Choroid plexus epithelial cell (primary cell): ENCODE measurements at places on chromosomes 3 and 15.

DNA sequence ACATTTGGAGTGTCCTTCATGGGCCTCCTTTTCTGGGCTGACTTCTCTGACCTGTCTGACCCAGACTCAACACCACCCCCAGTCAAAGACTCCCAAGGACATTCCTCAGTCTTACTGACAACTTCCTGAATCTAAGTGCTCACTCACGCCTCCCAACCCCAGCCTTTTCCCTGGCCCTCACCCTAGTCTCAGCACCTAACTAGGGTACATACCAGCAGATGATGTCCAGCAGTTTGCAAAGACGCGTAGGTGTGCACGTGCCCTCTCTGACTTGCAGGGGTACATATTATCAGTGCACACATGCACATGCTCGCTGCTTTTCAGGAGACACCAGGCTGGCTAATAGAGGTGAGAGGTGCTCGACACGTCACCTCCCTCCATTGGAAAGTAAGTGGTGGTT lies 38.7 kb upstream of the SLCO2A1 start:
- DNase-seq: no peak

DNA sequence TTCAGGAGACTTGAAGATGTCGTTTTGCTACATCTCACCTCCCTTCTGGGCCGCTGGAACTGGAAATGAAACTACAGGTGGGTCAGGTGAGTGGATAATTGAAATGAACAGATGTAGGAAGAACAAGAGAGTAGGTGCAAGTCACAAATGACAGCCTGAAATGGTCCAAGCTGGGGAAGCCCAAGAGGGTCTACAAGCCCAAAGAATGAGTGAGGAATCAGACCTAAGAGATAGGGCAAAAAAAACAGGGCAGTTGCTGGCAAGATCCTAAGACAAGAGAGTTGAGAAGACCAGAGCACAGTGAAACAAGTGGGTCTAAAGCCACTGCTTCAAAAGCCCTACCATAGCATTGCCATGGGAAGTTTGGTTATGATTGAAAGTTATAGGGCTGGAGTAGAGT lies 67.4 kb upstream of the SNRK start:
- DNase-seq: no peak

DNA sequence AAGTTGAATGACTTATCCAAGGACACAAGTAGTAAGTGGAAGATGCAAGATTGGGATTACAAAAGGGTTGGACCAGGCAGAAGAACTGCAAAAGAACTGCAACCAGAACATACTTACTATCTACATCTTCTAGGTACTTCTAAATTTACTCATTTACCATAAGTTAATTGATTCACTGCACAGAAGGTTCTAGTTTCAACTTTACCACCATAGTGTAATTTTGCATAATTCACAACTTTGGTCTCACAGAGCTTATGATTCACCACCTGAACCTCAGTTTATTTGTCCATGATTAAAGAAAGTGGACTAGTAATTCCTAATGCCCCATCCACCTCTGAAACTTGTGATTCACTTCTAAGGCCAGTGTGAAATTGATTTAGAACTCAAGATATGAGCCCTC lies 236.8 kb upstream of the UBE2E2 start:
- no peak for DNase-seq

GRCh38 chr3:128487813-128488635 lies 5.0 kb downstream of the GATA2 start:
- peak; percentile 76 for DNase-seq

DNA sequence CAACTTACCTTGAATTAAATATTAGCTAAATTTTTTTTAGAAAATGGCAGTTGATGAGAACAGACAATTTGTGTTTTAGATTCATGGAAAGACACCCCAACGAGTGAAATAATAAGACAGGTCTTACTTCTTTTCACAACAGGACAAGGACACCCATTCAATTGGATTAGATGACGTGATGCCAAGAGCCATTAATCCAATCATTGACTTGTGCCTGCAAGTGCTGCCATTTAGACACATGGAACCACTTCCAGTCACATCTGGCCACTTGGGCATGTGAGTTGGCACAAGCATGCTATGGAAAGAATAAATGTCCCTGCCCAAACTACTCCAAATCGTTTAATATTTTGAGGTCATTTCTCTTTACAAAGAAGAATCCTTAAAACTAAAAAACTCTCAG lies 1308.8 kb downstream of the ROBO2 start:
- DNase-seq: no peak

DNA sequence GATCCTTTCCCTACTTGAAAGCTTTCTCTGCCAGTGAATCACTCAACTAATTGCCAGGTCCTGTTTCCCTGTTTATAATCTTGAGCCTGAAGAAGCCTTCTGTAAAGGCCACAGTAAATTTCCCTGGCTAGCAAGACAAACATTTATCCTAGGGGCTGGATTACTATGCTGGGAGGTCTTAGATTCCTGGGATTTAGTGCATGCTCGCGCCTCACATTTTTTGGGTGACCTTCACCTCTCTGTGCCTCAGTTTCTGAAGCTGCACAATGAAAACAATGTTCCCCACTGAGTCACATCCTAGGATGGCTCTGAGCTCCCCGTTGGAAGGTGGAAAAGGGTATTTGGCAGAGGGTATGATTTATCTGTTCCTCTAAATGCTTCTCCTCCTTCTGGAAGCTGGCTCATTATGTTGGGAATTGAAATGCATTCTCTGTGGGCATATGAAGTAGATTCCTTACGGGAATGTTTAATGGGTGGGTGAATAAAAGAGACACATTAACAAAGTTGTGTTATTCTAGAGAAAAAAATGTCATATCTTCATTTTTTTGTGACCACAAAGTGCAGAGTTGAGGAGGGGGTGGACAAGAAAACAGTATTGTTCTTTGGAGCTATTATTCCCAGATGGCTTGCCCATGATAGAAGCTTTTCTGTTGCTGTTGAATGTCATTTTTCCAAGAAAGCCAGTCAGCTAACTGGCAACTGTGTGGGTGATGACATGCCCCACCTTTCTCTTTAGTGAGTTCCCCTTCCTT lies 32.4 kb downstream of the LSM3 start:
- no peak for DNase-seq

DNA sequence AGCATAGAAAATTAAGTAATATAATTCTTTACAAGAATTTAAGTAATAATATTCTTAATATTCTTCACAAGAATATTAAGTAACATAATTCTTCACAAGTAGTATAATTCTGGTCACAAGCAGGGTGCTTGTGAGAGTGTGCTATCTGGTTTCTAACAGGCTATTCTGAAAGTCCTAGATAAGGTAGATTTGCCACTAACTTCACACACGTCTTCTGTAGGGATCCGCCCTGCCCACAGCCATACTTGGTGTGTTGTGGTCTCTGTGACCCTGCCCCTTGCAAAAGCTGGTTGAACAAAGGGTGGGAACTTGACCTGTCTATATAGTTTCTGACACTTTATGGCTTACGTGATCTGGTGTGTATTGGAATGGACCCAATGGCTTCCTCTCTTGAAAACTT lies 253.4 kb upstream of the MDFIC2 start:
- DNase-seq: no peak

- DNase-seq: peak; percentile 57
Observed at GRCh38 chr3:69866988-69867720, 127.9 kb downstream of the MITF start.

GRCh38 chr3:128307029-128307633 lies 153.8 kb downstream of the EEFSEC start:
- DNase-seq: peak; percentile 4

GRCh38 chr3:188881954-188882641 lies 289.7 kb upstream of the TPRG1 start:
- peak; percentile 93 for DNase-seq
